CD4-positive, alpha-beta memory T cell (primary cell): ENCODE measurements at places on chromosomes 1 and 21.

- H3K4me3 ChIP-seq = no peak overlapping the region
- H3K36me3 ChIP-seq = no peaks in the 10 kb centered on the region
- DNase-seq = no peak
- H3K27ac ChIP-seq = no peak overlapping the region
- H3K4me1 ChIP-seq = no peaks in the 10 kb centered on the region
Observed at GRCh38 chr1:164767752-164768402, 208.9 kb downstream of the PBX1 start.

DNA sequence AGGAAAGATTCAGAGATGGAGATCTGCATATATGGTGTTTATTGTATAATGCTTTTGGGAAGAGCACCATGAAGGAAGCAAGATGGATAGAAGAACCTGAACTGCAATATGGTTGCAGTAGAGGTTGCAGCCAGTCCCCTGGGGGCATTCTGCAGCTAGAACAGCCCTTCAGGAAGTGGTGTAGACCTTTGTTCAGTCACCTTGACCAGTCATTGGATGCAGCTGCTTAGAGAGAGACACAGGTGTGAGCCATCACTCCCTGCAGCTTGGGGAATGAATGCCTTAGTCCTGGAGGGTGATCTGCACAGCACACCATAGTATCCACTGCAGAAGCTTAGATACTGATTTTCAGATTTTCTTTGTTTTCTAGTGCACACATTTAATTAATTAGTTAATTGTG, 42.3 kb downstream of the NEK7 start:
- H3K4me3 ChIP-seq = no peak overlapping the region
- no peak for DNase-seq
- H3K36me3 ChIP-seq = no peaks in the 10 kb centered on the region
- H3K4me1 ChIP-seq = peaks cover 74% of the 10 kb centered on the region
- no peak overlapping the region for H3K27ac ChIP-seq

GRCh38 chr21:44531606-44532564, 8.1 kb downstream of the KRTAP10-1 start:
- no peaks in the 10 kb centered on the region for H3K4me1 ChIP-seq
- no peaks in the 10 kb centered on the region for H3K27me3 ChIP-seq
- no peak for DNase-seq
- H3K36me3 ChIP-seq = no peaks in the 10 kb centered on the region
- no peak overlapping the region for H3K4me3 ChIP-seq
- H3K27ac ChIP-seq = no peak overlapping the region

DNA sequence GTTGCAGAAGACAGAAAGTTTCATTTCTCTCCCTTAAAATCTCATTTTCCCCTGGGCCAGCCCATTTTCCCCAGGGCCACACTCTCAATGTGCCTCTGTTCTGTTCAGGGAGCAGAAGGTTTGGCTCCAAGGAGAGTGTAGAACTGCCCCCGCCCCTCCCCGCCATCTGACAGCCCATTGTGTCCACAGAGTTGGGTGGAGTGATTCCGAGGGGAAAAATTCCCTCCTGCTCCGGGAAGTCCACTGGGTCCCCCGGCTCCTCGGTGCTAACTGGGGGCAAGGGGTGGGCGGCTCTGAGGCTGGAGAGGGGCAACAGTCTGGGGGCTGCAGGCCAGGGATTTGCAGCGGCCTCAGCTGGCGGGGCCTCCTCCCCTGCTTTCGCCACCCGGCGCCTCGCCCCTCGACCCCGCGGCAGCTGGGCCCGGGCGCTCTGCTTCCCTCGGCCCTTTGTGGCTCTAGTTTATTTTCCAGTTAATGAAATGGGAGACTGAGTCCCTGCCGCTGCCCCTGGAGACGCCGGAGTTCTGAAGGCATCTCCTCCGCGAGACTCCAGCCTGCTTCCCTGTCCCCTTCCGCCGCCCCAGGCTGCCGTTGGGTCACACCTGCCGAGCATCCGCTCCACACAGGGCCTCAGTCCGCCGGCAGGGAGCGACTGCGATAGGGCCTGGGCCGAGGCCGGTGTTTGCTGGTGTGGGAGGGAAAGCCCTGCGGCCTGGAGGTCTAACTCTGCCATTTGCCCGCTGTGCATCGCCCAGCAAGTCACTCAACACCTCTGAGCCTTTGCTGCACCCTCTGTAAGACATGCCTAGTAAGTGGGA, 14.7 kb upstream of the KIRREL1 start:
- no peak overlapping the region for H3K27ac ChIP-seq
- H3K4me1 ChIP-seq = no peaks in the 10 kb centered on the region
- no peaks in the 10 kb centered on the region for H3K27me3 ChIP-seq
- H3K4me3 ChIP-seq = no peak overlapping the region

GRCh38 chr21:24197923-24198322, 1409.4 kb downstream of the MRPL39 start:
- no peaks in the 10 kb centered on the region for H3K27me3 ChIP-seq
- H3K27ac ChIP-seq = no peak overlapping the region
- no peak overlapping the region for H3K4me3 ChIP-seq
- H3K36me3 ChIP-seq = no peaks in the 10 kb centered on the region
